ENCODE measurements at places on chromosomes 12 and 14.

GRCh38 chr12:116783525-116784237 lies 45.6 kb downstream of the RNFT2 start:
- DNase-seq = no peak

DNA sequence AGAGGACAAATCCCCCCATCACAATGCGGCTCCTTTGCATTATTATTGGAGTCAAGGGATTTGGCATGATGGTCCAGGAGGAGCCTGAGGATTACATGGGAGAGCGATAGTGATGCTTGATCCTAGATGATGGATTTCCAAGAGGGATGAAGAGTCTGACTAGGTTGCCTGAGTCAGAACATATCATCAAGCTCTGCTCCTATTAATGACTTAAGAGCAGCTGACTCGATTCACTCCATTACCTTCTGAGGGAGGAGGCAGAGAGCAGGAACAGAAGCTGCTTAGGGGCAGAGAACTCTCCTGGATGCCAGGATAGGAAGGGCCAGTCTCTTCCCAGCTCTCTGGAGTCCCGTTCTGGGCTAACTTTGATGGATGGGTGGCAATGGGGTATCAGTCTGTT lies 54.0 kb upstream of the CISTR start:
- DNase-seq = no peak

- no peak for DNase-seq
Measured at GRCh38 chr14:68948686-68949600, 30.2 kb downstream of the ACTN1 start.

GRCh38 chr14:94575730-94576585 lies 5.3 kb upstream of the SERPINA5 start:
- DNase-seq = no peak

GRCh38 chr14:54606631-54607133 lies 39.8 kb downstream of the SAMD4A start:
- DNase-seq = no peak

GRCh38 chr12:98817742-98818141 lies 172.7 kb downstream of the APAF1 start:
- no peak for DNase-seq

DNA sequence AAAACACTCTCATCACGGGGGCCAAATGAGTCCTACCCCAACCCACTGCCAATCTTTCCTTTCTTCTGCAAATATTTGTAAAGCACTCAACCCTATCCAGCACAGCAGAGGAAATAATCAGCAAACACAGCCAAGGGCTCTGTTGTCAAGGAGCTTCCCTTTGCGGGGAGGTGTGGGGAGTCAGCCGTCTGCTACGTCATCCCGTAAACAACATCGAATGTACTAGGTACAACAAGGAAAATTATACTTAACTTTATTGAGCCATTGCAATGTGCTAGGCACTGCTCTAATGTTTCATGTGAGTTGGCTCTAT lies 22.8 kb downstream of the TMEM63C start:
- DNase-seq = peak; percentile 86

DNA sequence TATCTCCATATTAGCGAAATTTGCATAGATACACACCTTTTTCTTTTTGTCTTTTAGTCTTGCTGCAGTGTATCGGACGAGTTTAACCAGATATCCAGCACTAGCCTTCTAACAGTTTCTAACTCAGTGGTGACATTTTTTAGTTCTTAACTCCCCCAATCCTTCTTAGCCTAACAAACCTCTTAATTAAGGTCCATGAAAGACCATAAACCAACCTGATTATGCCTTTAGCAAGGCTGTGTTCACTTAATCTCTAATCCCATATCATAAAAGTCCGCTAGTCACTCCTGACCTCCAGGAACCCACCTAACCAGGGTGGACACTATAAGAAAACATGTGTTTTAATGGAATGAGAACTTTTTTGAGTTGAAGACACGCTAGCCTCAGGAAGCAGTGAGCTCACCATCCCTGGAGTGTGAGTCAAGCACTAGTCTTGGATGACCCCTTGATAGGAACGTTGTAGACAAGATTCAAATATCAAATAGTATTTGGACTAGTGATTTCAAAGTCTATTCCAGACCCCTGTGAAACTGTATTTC lies 9.5 kb downstream of the CDKN1B start:
- no peak for DNase-seq

DNA sequence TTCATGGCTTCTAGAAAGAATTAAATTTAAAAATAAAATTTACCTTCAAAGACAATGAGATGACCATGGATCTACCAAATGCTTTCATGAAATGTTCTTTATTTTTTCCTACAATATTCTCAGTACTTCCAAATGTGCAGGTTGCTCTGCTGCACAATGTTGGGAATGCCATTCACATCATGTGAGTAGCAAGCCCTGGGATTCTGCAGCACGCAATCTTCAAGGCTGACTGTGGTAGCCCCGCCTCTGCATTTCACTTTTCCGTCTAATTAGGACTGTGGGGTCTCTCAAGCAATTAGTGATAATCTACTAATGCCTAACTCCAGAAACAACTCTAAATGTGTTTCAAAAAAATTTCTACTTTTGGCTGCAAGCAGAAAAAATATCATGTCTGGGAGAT lies 13.7 kb upstream of the NTN4 start:
- DNase-seq = no peak

DNA sequence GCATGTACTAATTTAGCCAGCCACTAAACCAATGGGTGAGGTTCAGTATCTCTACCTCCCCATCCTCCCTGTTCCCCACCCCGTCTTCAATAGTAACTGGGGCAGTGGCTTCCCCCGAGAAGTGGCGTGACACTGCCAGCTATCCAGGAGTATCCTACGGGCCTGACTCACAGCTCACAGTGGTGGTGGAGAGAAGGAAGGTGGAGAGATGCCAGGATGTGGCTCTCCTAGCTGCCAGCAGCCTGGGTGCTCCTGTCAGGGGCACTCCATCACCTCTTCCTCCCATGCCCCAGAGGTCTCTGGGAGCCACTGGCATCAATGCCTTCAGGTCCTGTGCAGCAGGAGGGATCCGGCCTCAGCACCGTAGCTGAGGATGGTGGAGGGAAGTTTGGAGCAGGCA lies 49.0 kb downstream of the TSPAN11 start:
- no peak for DNase-seq

All from NCI-H1105 (cell line).